Mesothelial cell of epicardium (in vitro differentiated cells): ENCODE measurements at places on chromosomes 12 and 14. TPM values are rescaled to one million over a fixed set of nuclear protein-coding genes. Genes with fewer than 3 reads are reported as not detected.

DNA sequence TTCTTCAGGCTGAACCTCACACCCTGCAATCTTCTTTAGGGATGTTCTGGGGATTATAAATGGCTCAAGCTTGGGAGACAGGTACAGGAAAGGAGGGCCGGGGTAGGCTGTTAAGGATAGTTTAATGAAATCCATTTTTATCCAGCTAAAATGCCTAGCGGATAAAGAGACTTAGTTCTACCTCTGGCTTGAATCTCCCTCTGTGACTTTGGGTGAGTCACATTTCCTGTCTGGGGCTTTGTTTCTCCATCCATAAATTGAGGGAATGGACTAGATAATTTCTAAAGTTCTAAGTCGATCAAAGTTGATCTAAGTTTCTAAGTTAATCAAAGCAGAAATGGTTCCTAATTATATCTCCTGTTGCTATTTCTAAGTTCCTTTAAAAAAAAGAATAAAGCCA is 319.6 kb upstream of the E2F7 start:
- no peak for DNase-seq

DNA sequence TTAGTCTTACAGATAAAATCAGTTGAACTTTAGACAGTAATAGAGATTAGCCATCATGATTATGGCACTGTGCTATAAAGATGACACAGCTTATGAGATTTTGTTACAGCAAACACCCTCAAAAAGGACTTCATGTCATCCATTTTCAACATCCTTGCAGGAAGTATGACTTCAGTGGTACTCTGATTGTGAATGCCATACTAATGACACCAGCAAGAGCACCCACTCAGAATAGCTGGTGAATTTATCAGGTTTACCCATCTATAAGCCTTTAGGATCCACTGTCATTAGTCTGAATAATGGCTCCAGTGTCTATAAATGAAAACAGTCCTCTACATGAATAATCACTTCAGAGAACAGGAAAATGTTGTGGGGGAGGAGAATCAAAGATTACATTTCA is 615.2 kb downstream of the RPS29 start:
- DNase-seq = no peak

GRCh38 chr12:109052097-109052413 is 321 bp upstream of the USP30 start:
- no peak for DNase-seq

DNA sequence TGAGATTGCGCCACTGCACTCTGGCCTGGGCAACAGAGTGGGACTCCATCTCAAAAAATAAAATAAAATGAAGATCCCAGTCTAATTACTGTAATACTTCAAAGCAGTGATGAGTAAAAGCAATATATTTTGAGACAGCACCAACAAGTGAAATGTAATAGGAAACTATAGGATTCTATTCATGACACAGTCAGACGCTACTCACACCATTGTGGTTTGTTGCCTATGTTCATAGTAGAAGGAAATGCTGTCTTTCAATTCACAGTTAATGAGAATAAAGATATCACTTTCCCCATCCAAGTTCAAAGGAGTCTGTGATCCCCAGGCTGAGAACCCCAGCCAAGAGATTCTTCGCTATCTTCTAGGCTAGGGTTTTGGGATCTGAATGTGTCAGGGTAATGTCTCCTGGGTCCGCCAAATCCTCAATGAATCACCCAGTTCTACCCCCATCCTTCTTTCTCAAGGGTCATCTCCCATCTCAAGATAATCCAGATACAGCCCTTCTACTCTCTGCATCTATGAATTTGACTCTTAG is 16.6 kb upstream of the DTX1 start:
- no peak for DNase-seq

- DNase-seq = no peak
Observed at GRCh38 chr14:49962621-49963020, 69.7 kb downstream of the ARF6 start.

DNA sequence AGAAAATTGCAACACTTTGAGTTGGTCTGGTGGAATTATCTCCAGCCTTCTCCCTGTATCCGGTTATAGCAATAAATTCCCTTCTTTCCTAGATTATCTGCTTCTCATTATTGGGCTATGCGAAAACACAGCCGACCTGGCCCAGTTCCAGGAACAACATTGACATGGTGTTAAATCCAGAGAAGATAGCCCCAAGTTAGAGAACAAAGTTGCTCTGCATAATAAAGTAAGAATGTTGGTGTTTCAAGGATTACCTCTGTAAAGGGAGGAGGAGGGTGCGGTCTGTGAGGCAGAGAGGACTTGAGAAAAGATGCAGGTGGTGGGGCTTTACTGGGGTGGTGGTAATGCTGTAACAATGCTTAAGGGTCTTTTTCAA is 12.1 kb downstream of the TCL1A start:
- DNase-seq = peak; percentile 66

- no peak for DNase-seq
Observed at GRCh38 chr12:49956663-49957569, 4.8 kb upstream of the AQP5 start.

- no peak for DNase-seq
Observed at GRCh38 chr12:54389607-54390175, 5.2 kb upstream of the ZNF385A start.

DNA sequence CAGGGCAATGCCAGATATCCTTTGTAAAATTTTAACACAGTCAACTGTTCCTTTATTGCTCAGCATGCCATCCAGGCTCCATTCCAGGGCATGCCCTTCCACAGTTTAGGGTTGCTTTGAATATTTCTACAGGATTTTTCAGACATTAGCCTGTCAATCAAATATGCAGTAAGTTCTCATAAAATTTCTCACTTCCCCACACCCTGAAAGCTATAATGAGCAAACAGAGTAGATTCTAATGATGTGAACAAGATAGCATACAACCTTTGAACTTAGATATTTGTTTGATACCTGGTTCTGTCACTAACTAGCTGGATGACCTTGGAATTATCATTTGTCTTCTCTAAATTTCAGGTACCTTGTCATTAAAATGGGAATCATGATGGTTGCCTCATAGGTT is 251.2 kb downstream of the SYT1 start:
- DNase-seq = no peak

- DNase-seq = no peak
Observed at GRCh38 chr14:66228267-66228970, 257.8 kb upstream of the CCDC196 start.

DNA sequence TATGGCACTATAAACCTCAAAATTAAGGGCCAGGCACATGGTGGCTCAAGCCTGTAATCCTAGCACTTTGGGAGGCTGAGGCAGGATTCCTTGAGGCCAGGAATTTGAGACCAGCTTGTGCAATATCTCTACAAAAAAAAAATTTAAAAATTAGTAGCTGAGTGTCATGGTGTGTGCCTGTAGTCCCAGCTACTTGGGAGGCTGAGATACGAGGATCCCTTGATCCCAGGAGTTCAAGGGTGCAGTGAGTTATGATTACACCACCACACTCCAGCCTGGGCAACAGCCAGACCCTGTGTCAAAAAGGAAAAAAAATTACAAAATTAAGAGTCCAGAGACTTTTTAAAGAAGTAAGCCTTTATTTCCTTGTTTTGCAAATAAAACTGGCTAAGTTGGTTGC is 1.8 kb upstream of the GCN1 start:
- DNase-seq = no peak

DNA sequence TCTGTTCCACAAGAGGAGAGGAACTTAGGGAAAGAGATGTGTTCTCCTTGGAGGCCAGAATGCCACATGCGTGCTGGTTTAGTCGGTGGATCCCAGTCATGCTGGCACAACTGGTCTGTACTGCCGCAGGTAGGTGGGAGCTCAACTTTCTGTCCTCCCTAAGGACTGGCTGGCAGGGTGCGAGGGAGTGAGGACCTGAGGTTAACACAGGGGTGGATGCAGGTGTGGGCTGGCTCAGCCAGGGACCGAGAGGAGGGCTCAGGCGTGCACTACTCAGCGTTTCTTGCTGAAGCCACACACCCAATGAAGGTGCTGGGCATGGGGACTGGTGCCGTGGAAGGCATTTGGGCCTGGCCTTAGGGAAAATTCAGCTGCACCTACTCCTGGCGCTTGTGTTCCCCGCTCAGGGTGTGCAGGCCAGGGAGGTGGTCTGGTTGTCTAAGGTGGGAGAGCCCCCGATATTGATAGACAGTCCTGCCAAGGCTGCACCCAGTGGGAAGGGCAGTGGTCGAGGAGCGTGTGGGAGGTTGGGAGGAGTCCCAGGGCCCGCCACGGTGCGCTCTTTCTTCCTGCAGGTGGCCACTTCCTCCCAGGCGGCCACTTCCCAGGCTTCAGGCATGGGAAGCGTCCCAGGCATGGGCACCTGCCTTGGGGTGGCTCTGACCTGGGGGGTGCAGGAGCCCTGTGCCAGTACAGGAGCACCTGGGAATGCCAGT is 138.4 kb downstream of the ADGRD1 start:
- peak; percentile 13 for DNase-seq

- no peak for DNase-seq
Observed at GRCh38 chr12:6810758-6811157, 10.9 kb upstream of the GPR162 start.

DNA sequence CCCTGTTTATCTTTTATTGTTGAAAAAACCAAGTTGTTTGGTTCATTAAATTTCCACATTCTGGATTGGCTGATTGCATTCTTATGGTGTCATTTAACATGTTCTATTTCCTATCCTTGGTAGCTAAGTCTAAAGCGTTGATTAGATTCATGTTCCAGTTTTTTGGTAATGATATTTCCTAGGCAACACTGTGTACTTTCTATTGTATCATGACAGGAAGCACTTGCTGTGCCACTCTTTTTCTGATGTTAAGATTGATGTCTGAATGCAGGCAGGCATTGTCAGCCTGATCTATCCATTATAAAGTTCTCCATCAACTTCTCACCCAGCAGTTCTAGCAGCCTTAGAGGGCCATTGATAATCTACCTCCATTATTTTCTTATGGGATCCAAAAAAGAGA is 91.1 kb upstream of the ARID2 start:
- no peak for DNase-seq

GRCh38 chr14:70847406-70848090 is 38.2 kb upstream of the MAP3K9 start:
- no peak for DNase-seq

GRCh38 chr12:96233168-96233567 is 39.0 kb downstream of the ELK3 start:
- DNase-seq = no peak

DNA sequence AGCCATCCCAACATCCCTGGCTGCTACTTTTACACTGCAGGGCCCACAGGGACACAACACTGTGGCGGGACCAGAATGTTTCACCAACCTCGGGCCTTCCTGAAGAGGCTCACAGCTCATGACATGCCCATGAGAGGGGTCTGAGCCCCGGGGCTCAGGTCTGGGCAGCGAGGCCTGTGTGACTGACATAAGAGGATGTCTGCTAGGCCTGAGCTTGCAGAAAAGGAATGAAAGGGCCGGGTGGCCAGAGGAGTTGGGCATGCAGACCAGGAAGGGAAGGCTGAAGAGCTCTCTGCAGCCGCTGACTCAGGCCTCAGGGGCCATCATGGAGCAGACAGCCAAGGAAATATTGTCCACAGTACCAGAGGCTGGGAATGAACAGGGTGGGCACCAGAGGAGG is 18.3 kb upstream of the VSX2 start:
- no peak for DNase-seq

DNA sequence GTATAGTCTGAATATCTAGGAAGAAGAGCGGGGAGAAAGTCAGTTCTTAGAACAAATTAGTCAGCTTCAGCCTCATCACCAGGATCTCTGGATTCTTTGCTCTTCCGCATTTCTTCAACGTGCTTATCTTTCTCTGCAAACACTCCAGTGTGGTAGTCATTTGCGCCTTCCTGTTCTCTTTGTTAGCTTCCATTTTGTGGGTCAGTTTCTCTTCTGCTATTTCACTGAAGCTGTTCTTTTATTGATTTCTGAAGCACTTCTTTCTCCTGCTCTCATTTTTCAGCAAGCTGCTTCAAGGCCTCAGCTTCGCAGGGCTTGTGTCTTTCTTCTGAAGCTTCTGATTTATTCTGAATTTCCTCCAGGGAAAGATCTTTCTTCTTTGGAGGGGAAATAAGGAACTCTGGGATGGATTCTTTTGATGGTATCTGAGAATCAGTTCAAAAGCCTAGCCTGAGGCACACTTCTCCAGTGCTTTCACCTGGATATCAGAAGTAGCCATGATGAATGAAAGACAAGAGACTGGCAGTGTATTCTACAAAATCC is 13.5 kb downstream of the AMN1 start:
- DNase-seq = no peak

DNA sequence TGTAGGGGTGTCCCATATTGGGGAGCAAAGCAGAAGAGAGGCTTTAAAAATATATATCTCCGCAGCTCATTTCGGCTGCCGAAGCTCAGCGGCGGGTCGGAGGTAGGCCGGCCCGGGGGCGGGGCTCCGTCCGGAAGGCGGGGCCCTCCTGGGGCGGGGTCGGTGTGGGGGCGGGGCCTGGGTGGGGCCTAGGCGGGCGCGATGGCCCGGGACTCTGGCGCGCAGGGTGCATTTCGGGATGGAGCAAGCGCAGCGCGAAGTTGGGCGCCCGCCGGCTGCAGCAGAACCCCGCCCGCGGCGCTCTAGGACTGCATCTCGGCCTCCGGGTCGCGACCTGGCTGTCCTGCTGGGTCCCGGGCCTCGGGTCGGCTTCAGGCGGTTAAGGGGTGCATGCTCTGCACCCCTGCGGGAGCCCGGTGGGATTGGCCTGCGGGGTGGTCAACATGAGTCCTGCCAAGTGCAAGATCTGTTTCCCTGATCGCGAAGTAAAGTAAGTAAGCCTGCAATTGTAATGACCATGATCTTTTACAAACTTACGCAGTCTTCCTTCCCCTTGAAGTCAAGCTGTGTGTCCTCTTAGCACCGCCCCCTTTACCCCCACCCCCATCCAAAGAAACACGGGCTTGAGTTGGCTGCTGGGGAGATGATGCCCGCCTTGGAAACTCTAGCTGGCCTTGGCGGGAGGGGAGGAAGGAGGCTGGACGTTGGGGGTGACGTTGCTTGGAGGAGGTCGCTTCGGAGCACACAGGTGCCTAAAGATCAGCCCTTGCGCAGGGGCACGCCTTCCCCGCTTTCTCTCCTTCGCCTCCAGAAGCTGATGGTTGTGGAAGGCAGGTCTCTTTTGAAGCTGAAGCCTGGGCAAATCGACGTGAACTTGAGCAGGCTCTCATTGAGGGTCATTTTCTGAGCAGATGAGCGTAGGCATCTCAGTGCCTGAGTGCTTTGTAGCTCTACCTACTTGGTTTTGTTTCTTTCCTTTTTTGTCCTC is 38.4 kb downstream of the ACACB start:
- DNase-seq = peak; percentile 78

DNA sequence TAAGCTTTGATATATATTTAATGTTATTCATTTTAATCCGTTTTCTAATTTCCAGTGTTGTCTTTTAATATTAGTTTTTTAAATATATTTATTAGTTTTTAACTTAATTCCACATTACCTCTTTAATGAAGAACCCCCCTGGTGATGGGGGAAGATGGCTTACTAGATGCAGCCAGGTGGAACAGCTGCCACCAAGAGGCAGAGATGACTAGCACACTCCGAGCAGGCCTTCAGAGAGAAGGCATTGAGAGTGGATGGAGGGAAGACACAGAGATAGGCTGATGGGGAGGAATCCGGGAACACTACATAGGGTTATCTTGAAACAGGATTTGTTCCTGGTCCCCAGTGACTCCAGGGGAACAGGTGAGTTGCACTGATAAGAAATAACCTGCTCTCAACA is 771.6 kb downstream of the LRFN5 start:
- no peak for DNase-seq

GRCh38 chr14:90027842-90028241 is 34.0 kb upstream of the KCNK13 start:
- no peak for DNase-seq

Gene C1RL
- 50.6 to 59.2 TPM (median 58.5 TPM) in 3 replicates for total RNA-seq

Gene OR9K2
- not detected in 3 replicates for total RNA-seq

Gene HNF1A
- total RNA-seq = not detected in 3 replicates

Gene CNIH1
- total RNA-seq = 95.8 to 101 TPM (median 97.6 TPM) in 3 replicates

Gene ATG14
- total RNA-seq = 16.6 to 17.1 TPM (median 17.0 TPM) in 3 replicates

Gene TSPAN19
- total RNA-seq = 0.31 to 0.66 TPM (median 0.51 TPM) in 3 replicates

Gene CCDC38
- 0.09 to 0.13 TPM in 2 of 3 replicates, not detected in the other for total RNA-seq
